MCF 10A (cell line): ENCODE measurements at places on chromosomes 7 and 10.

DNA sequence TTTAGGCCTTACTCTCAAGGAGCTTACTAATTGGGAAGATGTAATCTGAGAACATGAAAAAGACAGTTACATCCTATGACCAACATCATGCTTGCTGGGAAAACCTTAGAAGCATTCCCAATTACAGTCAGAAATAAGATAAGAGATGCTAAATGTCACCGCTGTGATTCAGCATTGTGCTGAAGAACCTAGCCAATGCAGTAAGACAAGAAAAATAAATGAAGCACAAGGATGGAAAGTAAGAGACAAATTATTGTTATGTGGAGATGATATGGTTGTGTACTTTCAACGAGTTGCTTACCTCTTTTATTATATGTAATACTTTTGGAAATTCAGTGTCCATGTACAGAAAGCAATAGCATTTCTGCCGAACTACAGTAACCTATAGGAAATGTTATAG is 104.8 kb downstream of the RBM20 start:
- no peaks in the 10 kb centered on the region for H3K36me3 ChIP-seq
- H3K27ac ChIP-seq = no peak overlapping the region
- peaks cover 14% of the 10 kb centered on the region for H3K4me1 ChIP-seq
- no peak overlapping the region for H3K4me3 ChIP-seq
- no peaks in the 10 kb centered on the region for H3K27me3 ChIP-seq
- DNase-seq = no peak

GRCh38 chr7:81140775-81141174 is 221.9 kb upstream of the SEMA3C start:
- H3K36me3 ChIP-seq = peaks cover 2% of the 10 kb centered on the region
- no peaks in the 10 kb centered on the region for H3K4me1 ChIP-seq
- no peak for DNase-seq
- H3K27me3 ChIP-seq = no peaks in the 10 kb centered on the region
- no peak overlapping the region for H3K27ac ChIP-seq

DNA sequence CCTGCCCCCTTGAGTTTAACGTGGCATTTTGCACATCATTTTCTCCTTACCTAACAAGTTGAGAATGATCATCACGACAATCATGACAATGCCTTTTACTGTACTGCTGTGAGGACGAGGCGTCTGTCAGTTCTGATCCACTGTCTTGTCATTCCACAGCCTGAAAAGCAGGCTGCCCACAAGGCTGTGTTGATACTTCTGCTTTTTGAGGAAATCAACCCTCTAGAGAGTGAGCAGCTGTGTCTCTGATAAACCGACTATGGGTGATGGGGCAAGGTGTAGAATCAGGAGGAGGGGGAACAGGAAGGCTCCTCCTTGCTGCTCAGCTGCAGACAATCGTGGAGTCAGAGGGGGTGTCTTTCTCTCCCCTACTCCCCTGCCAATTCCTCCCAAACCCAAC is 30.6 kb upstream of the C10orf120 start:
- no peaks in the 10 kb centered on the region for H3K4me1 ChIP-seq
- no peak overlapping the region for H3K27ac ChIP-seq
- H3K4me3 ChIP-seq = no peak overlapping the region
- peaks cover 59% of the 10 kb centered on the region for H3K27me3 ChIP-seq
- no peak for DNase-seq

DNA sequence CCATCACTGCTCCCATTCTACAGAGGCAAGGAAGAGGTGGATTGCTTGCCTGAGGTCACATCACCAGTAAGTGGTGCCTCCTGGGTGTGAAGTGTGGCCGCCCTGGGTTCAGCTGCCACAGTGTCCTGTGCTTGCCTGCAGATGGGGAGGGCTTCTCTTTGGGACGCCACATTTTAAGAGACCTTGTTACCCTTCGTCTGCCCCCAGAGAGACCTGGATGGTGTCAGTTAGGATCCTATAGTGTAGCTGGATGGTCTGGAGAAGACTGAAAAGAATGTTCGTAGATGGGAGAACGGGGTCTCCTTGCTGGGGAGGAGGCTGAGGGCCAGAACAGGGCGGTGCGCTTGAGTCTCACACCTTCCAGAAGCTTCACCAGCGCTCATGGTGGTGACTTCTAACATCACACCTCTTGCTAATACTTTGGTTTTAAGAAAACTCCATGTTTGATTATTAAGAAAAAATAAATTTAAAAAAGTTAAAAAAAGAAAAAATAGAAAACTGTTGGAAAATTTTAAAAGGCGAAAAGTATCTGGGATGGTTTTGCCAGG is 2.3 kb downstream of the DOCK1 start:
- no peak overlapping the region for H3K4me3 ChIP-seq
- no peak overlapping the region for H3K27ac ChIP-seq
- no peak for DNase-seq
- H3K4me1 ChIP-seq = peaks cover 45% of the 10 kb centered on the region

- H3K27ac ChIP-seq = no peak overlapping the region
- H3K4me1 ChIP-seq = no peaks in the 10 kb centered on the region
- peak; percentile 64 for DNase-seq
Measured at GRCh38 chr10:79562135-79562756, 2.0 kb upstream of the SFTPA2 start.

DNA sequence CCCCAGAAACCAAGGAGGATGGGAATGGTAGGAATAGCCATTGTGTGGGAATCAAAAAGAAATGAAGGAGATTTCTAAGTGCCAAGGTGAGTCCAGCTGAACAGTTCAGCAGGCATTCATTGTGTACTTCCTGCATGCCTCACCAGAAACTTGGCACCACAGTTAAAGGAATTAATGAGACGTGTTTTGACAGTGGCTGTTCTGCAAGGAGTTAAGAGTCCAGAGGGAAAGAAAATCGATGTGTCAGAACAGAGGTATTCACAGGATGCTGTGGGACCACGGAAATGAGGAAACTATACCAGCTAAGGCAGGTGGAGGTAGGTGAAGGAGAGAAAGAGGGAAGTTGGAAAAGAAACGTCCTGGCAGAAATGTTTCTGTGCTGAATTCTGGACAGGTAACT is 78.1 kb downstream of the PRKCQ start:
- H3K27me3 ChIP-seq = no peaks in the 10 kb centered on the region
- peaks cover 29% of the 10 kb centered on the region for H3K4me1 ChIP-seq
- H3K27ac ChIP-seq = no peak overlapping the region
- peak overlapping the region; percentile 5 for H3K4me3 ChIP-seq

GRCh38 chr10:62655337-62655994 is 149.1 kb upstream of the ADO start:
- H3K27ac ChIP-seq = no peak overlapping the region
- no peaks in the 10 kb centered on the region for H3K4me1 ChIP-seq
- H3K36me3 ChIP-seq = no peaks in the 10 kb centered on the region
- DNase-seq = no peak

DNA sequence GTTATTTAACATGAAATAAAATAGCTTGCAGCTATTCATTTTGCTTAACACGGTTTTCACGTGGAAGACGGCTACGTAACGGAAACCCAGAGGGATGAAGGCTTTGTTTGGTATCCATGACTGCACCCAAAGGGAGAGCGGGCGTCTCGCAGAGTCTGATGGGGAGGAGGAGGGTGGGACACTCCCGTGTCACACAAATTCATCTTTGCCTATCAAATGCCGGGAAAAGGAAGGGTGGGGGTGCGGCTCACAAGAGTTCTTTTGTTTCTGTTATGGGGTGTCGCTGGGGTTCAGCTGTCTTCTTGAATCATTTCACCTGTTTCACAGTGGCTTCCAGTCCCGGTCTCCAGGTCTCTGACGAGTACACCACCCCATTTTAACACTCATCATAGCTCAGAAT is 108.5 kb downstream of the ZRANB1 start:
- no peak overlapping the region for H3K27ac ChIP-seq
- DNase-seq = no peak
- no peak overlapping the region for H3K4me3 ChIP-seq
- no peaks in the 10 kb centered on the region for H3K27me3 ChIP-seq

- H3K36me3 ChIP-seq = no peaks in the 10 kb centered on the region
- no peak overlapping the region for H3K4me3 ChIP-seq
- H3K4me1 ChIP-seq = no peaks in the 10 kb centered on the region
- H3K27ac ChIP-seq = no peak overlapping the region
Measured at GRCh38 chr7:114298011-114298410, 116.6 kb upstream of the FOXP2 start.

DNA sequence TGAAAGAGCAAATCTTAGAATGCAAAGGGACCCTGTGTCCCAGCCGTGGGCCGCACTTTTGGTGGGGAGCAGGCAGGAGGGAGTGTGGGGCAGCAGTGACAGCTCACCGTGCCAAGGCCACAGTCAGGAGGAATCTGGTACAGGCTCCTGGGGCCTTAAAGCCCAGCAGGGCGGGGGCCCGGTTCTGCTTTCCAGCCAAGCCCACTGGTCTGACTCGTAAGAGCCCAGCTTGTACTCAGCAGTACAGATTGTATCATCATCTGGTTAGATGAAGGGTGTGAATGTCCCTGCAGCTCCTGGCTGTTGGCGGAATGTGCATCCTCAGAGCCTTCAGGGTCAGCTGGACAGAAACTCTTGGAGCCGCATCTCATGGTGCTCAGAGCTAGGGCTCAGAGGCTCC is 30.5 kb upstream of the TRIM8 start:
- DNase-seq = no peak
- H3K27me3 ChIP-seq = no peaks in the 10 kb centered on the region
- H3K27ac ChIP-seq = no peak overlapping the region
- peaks cover 3% of the 10 kb centered on the region for H3K4me1 ChIP-seq
- H3K36me3 ChIP-seq = peaks cover 20% of the 10 kb centered on the region
- H3K4me3 ChIP-seq = no peak overlapping the region

DNA sequence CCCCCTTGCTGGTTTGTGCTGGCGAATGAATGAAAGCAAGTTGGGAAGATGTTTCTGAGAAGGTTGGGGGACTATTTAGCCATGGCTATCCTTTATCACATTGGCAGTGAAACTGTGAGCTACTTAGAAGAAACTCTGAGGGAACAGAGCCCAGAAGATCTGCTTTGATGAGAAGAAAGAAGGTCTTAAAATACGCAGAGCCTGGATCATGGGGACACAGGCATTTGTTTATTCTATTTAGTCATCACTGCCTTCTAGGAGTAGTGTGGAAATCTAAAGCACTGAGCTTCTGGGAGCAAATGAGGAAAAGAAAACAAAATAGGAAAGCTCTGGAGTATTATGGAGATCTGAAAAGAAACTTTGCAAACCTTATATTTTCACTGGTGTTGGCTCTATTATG is 28.5 kb downstream of the CPED1 start:
- H3K4me1 ChIP-seq = peaks cover 10% of the 10 kb centered on the region
- no peaks in the 10 kb centered on the region for H3K27me3 ChIP-seq
- peak; percentile 45 for DNase-seq
- H3K36me3 ChIP-seq = no peaks in the 10 kb centered on the region

DNA sequence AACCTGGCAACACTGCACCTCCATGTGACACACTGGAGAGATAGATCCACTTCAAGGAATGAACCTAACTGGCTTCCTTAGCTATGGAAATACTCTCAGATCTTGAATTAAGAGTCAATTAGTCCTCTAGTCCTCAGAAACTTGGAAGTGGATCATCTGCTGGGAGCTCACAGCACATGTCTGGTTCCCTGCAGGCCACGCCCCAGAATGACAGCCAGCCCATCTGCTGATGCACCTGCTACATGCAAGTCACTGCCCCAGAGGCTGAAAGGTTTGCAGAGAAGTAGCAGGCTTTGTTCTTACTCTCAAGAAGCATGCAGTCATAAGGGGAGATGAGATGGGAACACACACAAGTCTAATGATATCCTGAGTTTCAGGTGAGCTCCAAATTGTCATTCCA is 275.9 kb downstream of the SKAP2 start:
- no peak overlapping the region for H3K4me3 ChIP-seq
- peaks cover 10% of the 10 kb centered on the region for H3K27me3 ChIP-seq
- H3K4me1 ChIP-seq = peaks cover 6% of the 10 kb centered on the region
- DNase-seq = no peak

GRCh38 chr10:128908099-128908498 is 558.9 kb upstream of the MGMT start:
- H3K4me3 ChIP-seq = no peak overlapping the region
- peak; percentile 33 for DNase-seq
- no peaks in the 10 kb centered on the region for H3K36me3 ChIP-seq
- peaks cover 7% of the 10 kb centered on the region for H3K4me1 ChIP-seq
- H3K27me3 ChIP-seq = no peaks in the 10 kb centered on the region

DNA sequence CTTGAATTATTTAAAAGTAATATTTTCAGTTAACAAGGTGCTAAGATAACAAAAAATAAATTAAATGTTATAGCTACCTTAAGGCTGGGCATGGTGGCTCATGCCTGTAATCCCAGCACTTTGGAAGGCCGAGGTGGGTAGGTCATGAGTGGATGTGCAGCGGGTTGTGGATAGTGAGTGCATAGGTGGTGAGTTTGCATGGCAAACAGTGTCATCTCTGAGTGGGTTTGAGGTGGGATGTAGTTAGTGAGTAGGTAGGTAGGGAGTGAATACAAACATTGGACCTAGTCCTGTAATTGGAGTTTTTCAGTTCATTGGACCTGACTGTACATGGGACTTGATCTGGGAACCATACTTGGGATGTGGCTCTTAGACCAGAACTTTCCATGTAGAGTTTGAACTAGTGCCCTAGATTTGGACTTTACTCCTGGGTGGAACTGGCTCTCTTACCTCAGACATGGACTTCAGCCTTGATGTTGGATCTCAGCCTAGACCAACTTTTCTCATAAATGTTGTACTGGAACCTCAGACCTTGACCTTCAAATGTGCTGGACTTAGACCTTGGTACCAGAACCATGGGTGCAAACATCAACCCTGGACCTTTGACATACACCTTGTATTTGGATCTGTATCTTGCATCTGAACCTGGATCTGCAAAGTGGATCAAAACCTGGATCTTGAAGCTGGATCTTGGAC is 47.0 kb downstream of the SEC61G start:
- no peak for DNase-seq
- no peak overlapping the region for H3K27ac ChIP-seq
- no peaks in the 10 kb centered on the region for H3K4me1 ChIP-seq
- H3K4me3 ChIP-seq = no peak overlapping the region
- no peaks in the 10 kb centered on the region for H3K27me3 ChIP-seq
- H3K36me3 ChIP-seq = no peaks in the 10 kb centered on the region

GRCh38 chr7:90262438-90262837 is 17.5 kb downstream of the CFAP69 start:
- no peaks in the 10 kb centered on the region for H3K4me1 ChIP-seq
- DNase-seq = peak; percentile 44
- no peak overlapping the region for H3K27ac ChIP-seq
- no peak overlapping the region for H3K4me3 ChIP-seq
- H3K36me3 ChIP-seq = no peaks in the 10 kb centered on the region
- H3K27me3 ChIP-seq = no peaks in the 10 kb centered on the region

GRCh38 chr7:71133856-71134255 is 1.9 kb downstream of the GALNT17 start:
- no peaks in the 10 kb centered on the region for H3K36me3 ChIP-seq
- H3K27me3 ChIP-seq = no peaks in the 10 kb centered on the region
- no peaks in the 10 kb centered on the region for H3K4me1 ChIP-seq
- H3K4me3 ChIP-seq = no peak overlapping the region
- H3K27ac ChIP-seq = no peak overlapping the region

- H3K4me1 ChIP-seq = no peaks in the 10 kb centered on the region
- H3K27me3 ChIP-seq = peaks cover 12% of the 10 kb centered on the region
- no peak overlapping the region for H3K4me3 ChIP-seq
Measured at GRCh38 chr7:14598978-14599377, 303.6 kb downstream of the DGKB start.

DNA sequence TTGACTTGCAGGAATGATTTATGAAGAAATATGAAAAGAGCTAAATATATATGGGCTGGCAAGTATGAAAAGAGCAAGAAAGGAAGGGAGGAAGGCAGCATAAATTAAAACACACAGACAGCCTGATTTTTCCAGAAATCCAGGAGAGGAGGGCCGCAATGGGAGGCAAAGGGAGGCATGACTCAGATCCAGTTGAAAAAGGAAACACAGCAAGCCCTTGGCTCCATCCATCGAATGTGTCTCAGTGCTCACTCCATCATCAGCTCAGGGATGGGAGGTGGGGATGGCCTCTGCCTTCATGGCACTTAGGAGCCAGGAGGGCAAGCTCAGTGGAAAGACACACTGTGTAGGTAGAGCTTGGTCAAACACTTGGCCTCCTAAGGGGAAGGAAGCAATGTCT is 75.7 kb upstream of the PDZD8 start:
- H3K4me3 ChIP-seq = no peak overlapping the region
- no peaks in the 10 kb centered on the region for H3K27me3 ChIP-seq
